Activated T-cell treated with anti-CD3 and anti-CD28 coated beads for 4 hours (primary cell): ENCODE measurements at places on chromosomes 3 and 15.

DNA sequence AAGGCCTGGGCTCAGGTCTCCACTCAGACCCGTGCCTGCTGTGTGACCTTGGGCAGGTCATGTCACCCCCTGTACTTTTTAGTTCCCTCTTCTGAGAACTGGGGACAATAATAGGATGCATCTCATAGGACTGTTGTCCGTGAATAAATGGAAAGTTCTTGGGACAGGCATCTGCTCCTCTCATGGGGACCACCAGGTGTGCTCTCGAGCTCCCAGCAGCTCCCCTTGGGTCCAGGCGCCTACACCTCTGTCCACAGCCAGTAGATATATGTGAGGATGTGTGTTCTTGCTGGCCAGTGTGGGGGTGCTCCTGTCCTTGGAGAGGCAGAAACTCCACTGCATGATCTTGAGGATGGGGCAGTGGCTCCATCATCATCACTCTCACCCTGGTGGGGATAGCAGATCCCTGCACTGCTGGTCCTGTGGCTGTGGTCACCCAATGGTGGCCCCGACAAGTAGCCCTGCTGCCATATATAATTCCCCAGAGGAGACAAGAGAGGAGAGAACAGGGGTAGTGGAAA, 257.6 kb upstream of the TLE3 start:
- DNase-seq: no peak

DNA sequence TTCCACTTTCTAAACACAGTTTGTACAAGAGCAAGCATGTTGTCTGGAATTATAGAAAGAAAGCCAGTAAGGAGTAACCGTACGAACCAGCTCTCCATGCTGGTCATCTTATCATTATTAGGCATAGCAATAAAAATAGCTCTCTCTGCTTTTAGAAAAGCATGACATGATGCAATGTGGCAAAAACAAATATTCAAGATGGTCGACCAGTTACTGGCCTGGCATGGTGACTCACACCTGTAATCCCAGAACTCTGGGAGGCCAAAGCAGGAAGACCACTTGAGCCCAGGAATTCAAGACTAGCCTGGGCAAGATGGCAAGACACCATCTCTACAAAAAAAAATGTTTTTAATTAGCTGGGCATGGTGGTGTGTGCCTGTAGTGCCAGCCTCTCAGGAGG, 2.6 kb upstream of the MAP4 start:
- no peak for DNase-seq

GRCh38 chr15:74192751-74193150, 9.8 kb downstream of the STRA6 start:
- DNase-seq: no peak

DNA sequence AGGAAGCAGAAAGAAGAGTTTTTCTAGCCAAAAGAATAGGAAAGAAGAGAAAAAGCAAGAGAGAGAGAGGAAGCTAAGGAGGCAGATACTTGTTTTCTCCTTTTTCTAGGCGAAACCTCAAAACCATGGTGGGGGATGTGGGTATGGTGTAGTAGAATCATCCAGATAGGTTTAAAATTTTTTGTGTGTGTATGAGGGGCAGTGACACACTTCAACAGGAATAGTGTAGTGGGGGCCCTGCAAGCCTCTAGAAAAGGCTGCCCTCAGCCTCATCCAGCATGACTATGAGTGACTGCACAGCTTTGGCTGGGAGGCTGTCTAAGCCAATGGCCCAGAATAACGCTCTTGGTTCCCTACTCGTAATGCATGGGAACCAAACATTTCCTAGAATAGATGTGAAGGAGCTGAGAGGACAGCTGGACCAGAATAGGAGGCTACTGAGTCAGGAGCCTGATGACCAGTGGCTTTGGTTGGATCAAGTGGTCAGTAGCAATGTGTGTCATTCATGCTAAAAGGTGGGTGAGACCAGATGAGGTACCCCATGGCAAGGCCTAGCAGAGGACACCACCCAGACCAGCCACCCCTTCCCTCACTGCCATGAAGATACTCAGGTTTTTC, 24.4 kb downstream of the MOBP start:
- no peak for DNase-seq

GRCh38 chr3:62261736-62262135, 111.6 kb downstream of the FEZF2 start:
- no peak for DNase-seq

DNA sequence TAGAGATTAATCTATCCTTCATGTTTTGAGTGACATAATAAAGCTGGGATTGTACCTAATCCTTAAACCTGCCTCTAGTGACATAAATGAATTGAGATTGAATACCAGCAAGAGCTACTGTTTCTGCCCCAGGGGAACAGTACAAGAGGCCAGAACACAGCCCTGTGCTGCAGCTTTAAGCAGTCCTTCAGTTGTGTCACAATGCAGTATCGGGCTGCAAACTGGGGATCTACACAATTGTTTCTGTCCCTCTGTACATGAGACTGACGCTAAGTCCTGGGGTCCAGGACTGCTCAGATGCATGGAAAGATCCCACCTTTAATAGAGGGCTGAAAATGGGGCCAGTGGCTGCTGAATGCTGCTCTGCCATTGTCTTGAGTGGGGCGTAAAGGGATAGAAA, 87.5 kb downstream of the MINAR1 start:
- no peak for DNase-seq

GRCh38 chr3:153129426-153129825, 32.6 kb upstream of the RAP2B start:
- no peak for DNase-seq

DNA sequence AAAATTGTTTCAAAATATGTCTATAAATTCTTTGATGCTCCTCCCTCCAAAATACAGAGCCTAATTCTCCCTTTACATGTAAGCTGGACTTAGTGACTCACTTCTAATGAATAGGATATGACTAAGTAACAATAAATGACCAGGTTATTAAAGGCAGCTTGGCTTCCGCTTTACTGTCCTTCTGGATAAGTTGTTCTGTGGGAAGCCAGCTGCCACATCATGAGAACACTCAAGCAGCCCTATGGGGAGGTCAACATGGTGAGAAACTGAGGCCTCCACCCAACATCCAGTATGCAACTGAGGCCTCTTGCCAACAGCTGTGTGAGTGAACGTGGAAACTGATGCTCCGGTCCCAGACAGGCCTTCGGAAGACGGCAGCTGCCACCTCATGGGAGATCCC, 247.3 kb upstream of the CHRM5 start:
- no peak for DNase-seq

DNA sequence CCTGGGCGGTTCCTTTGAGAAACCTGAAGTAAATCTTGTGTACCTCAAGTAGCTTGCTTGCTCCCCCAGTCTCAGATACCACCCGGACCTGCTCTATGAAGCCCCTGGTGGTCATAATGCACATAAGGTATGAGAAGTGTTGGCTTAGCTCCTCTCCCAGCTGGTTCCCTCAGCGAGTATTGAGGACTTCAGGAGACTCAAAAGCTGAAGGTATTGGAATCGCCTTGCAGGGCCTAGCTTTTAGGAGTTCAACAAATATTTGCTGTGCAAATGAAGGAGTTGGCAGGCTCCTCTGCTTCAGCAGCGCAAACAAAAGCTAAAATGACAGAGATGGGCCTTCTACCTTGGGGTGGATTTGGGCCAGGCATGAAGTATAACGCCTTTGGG, 1.7 kb downstream of the CMTM8 start:
- DNase-seq: peak; percentile 37

DNA sequence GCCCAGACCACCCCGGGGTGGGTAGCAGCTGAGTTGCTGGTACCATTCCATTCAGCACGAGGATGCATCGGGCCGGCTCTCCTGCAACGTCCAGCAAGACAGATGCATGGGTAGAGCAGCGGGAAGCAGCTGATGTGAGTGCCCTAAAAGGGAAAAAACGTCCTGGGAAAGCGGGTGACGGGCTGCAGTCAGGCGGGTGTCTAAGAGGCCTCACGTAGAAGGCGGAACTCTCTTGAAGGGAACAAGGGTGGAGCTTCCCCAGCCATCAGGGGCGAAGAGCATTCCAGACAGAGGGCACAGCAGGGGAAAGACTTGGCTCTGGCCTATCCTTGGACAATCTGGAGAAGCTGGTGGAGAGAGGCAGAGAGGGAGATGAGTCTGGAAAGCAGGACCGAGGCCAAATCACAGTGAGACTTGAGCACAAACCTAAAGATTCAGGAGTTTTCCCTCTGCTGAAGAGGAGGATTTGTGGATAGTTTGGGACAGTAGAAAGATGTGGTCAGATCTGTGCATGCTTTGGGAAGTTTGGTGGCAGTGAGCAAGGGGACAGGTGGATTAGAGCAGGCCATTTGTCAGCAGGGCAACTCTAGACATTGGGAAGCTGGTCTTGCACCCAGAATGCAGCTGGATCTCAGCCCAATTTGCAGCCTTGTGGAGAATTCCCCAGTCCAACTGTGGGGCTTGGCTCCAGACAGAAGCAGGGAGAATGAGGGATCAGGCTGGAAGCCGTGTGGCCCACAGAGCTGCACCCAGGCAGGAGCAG, 70.7 kb downstream of the SEMA5B start:
- DNase-seq: no peak

- DNase-seq: no peak
These were observed 56.9 kb upstream of the CSPG5 start for GRCh38 chr3:47635536-47635935.

DNA sequence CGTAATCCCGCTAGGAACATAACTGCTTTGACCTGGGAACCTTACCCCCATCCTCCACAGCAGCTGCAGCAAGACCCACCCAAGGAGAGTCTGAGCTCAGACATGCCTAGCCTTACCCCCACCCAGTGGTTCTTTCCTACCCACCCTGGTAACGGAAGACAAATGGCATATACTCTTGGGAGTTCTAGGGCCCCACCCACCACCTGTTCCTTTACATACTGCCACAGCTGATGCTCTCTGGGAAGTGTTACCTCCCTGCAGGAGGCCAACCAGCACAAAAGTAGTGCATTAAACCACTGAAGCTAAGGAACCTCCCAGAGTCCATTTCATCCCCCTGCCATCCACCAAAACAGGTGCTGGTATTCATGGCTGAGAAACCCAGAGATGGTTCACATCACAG, 50.6 kb upstream of the AZI2 start:
- no peak for DNase-seq

- no peak for DNase-seq
These were observed 13.2 kb downstream of the HPS3 start for GRCh38 chr3:149142682-149143081.

DNA sequence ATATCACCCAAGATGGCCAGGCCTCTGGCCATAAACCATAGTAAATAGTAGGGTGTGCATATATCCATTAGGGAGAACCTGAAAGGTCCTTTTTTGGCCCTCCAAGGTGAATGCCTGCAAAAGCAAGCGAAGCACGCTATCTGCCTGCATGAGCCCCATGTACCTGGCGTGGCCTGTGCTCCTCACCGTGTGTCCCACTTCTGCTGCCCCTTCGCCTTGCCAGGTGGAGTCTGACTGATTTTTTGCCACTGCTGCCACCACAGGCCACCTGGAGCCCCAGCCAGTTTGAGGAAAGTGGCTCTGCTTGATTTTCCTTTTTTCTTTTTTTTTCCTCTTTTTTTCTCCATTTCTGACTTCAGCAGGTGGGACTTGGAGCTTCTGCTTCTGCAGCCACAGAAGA, 139.7 kb downstream of the SNRPN start:
- DNase-seq: no peak

- no peak for DNase-seq
These were observed 17.4 kb upstream of the RAF1 start for GRCh38 chr3:12681089-12681942.

- no peak for DNase-seq
These were observed 39.4 kb downstream of the AMOTL2 start for GRCh38 chr3:134334901-134335280.

GRCh38 chr3:45528429-45528828, 66.1 kb upstream of the LIMD1 start:
- DNase-seq: no peak

DNA sequence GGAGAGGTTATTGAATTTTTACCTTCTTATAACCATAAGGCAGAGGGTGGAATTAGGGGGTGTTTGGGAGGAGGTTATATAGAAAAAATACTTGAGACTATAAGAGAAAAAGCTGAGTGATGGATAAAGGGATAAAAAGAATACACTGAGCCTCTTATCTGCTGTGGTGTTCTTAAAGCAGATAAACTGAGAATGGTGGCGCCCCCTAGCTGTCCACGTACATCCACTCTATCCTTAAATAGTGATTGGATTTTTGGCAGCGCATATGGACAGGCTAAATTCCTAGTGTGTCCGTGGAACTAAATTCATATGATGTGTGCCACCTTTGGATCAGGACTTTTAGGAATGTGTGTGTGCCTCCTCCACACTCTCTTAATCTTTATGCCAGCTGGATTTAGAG, 121.1 kb downstream of the OXSM start:
- DNase-seq: peak; percentile 20

DNA sequence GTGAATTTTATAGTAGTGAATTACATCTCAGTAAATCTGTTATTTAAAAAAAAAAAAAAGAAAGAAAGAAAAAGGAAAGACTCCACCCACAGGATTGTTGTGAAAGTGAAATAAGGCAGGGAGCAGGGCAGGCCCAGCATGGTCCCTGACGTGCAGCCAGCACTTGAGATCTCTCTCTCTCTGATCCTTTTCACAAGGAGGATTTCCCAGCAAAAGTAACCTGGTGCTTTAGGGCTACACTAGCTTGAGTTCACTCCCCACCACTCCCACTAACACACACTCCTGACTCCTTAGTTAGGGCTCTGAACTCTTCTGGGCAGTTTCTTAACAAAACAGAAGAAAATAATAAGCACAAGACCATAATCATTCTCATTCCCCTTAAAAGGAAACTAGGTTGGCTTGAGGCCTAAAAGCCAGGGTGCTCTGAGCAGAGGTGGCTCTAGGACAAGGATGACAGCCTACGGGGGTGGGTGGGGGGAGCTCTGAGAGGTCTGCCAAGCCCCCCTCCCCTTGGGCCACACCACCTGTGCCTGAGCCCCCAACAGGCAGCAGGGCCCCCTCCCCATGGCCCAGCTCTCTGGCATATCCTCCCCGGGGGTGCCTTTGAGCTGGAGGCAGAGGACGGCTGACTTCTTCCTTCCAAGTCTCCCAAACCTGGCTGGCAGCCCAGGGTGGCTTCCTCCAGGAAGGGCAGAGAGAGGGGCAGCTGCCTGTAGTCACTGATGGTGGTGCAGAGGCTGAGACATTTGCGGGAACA, 856 bp downstream of the TMEM40 start:
- no peak for DNase-seq

DNA sequence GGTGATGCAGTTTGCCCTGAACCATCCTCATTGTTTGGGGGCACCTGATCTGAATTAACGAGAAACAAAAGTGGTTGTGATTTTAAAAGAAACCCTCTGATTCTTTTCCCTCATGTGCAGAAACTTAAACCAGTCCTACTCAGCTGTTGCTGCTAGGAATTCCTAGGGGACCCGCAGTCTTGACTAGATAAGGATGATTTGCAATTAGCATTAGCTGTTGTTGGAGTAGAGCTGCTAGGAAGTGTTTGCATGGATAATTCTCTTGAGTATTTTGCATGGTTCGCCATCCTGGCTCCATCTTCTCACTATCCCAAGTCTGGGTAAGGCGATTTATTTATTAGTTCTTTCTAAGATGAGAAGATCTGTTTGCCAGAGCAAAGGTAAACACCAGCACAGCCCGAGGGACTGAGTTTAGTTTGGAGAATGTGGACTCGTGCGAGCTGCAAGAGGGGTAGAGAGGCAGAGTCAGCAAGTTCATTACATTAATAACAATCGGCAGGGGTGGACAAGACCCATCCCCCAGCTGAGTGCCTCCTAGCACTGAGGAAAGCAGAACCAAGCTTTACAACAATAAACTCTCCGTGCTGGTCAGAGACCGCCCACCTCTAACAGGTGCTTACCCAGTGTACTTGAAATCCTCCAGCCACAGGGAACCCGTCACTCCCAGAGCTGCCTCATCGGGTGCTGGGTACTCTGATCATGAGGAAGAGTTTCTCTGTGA, 4.1 kb downstream of the FGD5 start:
- no peak for DNase-seq

GRCh38 chr3:138867996-138868395, 33.3 kb upstream of the PIK3CB start:
- DNase-seq: no peak
